Activated effector memory CD4-positive, alpha-beta T cell treated with Interleukin-2 at 50 U/mL for 16 hours (primary cell): ENCODE measurements at places on chromosomes 5 and 9.

GRCh38 chr5:107112216-107112615 is 558.5 kb downstream of the EFNA5 start:
- no peak for DNase-seq

GRCh38 chr5:15835514-15835913 is 335.5 kb downstream of the FBXL7 start:
- no peak for DNase-seq

- DNase-seq, result no peak
Measured at GRCh38 chr5:143964919-143965318, 153.0 kb downstream of the HMHB1 start.

- DNase-seq, result no peak
Measured at GRCh38 chr9:122474561-122474960, 3.2 kb downstream of the OR1J1 start.

DNA sequence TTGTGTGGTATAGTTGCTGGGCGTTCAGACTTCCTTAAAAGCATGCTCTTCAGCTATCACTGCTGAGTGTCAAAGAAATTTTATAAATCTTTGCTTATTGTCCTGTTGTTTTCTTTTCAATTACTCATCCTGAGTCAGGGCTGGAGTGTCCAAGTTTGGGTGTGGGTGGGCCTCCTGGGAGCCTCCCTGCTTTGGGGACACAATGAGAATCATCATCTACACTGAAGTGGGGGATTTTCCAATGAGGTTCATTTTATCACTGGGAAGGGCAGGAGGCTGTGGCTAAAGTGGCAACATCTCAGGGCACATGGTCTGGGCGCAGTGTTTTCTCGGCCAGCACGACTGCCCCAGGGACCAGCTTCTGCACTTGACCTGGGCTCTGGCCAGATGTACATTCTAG is 19.5 kb downstream of the GFPT2 start:
- no peak for DNase-seq

GRCh38 chr9:79014929-79015699 is 556.7 kb upstream of the TLE4 start:
- no peak for DNase-seq

GRCh38 chr5:36444582-36445418 is 143.1 kb upstream of the RANBP3L start:
- no peak for DNase-seq

- DNase-seq, result no peak
Measured at GRCh38 chr5:168608386-168608785, 29.2 kb upstream of the PANK3 start.

DNA sequence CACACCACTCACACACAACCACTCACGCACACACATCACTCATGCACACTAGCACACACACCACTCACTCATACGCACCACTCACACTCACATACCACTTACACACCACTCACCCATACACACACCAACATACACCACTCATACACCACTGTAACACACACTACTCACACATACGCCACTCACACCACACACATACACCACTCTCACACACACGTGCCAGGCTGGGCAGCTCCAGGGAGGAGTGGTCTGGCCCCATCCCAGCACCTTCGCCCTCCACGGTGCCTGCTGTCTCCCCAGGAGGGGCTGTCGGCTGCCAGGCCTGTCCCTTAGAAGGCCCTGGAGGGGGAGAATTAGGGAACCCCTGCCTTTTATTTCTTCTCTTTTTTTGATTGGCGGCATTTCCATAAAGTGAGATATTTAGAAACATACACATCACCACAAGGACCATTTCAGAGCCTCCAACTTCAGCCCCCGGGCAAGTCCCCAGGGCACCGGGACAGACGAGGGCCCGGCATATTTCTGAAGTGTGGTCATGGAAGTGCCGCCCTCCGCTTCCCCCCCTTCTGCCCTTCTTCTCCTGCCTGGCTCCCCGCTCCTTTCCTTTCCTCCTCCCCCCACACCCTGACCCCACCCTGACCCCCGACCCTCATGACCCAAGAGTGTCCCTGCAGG is 6.3 kb upstream of the ASB6 start:
- no peak for DNase-seq

- no peak for DNase-seq
Measured at GRCh38 chr5:157821822-157822622, 36.9 kb downstream of the CLINT1 start.

DNA sequence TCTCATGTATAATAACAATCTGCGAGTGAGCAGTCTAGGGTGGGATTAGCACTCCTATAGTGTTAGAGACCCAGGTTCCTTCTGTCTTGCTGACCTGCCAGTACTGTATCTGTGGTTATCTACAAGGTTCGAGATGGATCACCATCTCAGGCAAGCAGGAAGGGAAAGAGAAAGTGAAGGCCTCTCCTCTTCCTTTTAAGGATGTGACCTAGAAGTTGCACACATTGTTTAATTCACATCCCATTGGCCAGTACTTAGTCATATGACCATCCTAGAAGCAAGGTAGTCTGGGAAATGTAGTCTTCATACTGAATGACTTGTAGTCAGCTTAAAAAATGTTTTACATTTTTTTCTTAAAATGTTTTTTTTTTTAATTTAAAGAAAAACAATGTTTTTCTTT is 168.6 kb downstream of the CARTPT start:
- DNase-seq, result no peak

GRCh38 chr5:62969409-62970120 is 390.9 kb downstream of the LRRC70 start:
- no peak for DNase-seq
